ENCODE measurements at places on chromosomes 5 and 9.

GRCh38 chr9:121569266-121569648 lies 69.6 kb upstream of the GGTA1 start:
- DNase-seq, result peak; percentile 69

- DNase-seq, result no peak
These were observed 517.7 kb upstream of the WWC1 start for GRCh38 chr5:167773668-167774301.

DNA sequence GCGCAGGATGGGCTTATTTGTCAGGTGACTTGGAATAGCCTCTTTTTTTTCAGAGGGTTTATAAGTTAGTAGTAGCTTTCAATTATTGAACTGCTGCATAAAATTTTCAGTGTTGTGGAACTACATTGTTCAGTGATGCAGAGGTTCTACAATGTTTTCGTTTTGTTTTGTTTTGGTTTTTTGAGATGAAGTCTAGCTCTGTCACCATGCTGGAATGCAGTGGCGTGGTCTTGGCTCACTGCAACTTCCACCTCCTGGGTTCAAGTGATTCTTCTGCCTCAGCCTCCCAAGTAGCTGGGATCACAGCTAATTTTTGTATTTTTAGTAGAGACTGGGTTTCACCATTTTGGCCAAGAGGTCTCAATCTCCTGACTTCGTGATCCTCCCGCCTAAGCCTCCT lies 22.0 kb downstream of the NUP188 start:
- DNase-seq, result peak; percentile 31

DNA sequence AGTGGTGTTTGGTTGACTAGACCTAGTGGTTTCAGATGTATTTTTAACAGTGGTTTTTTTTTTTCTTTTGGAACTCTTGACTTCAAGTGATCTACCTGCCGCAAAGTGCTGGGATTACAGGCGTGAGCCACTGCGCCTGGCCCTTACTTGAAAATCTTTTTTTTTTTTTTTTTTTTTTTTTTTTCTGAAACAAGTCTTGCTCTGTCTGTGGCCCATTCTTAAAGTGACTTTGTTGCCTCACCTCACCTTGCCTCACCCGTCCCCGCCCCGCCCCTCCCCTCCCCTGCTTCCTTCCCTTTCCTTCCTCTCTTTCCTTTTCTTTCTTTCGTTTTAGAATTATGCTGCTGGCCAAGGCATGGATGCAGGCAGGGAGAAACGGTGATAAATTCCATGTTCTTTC lies 26.0 kb downstream of the GPBP1 start:
- no peak for DNase-seq

DNA sequence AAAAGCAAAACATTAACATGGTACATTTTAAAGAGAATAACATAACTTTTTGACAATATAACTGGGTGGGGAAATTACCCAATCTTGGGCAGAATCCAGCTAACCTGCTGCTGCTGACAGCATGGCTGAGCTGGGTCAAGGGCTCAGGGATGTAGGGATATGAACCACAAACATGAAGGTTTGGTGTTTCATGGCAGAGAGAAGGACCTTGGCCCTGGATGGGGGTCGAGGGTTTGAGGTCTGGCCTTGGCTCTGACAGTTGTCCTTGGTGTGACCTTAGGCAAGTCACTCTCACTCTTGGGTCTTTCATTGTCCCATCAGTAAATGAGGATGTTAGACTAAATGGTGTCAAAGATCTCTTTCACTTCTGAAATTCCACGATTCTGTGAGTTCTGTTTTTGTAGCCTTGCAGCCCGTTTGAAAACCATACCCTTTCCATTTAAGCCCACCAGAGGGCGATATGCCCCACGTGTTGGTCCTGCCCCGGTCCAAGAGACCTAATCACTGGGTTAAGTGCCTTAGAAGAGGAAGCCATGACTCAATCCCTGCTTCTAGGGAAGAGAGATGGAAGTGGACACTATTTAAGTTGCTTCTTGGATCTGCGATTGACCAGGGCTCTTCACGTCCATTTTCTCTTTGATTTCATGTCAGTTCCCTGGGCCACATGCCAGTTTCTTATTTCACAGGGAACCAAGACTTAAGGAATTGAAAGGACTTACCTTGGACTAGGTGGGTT lies 56.8 kb upstream of the TEX48 start:
- DNase-seq, result peak; percentile 95

- peak; percentile 35 for DNase-seq
These were observed 2.5 kb upstream of the WHRN start for GRCh38 chr9:114507726-114508125.

DNA sequence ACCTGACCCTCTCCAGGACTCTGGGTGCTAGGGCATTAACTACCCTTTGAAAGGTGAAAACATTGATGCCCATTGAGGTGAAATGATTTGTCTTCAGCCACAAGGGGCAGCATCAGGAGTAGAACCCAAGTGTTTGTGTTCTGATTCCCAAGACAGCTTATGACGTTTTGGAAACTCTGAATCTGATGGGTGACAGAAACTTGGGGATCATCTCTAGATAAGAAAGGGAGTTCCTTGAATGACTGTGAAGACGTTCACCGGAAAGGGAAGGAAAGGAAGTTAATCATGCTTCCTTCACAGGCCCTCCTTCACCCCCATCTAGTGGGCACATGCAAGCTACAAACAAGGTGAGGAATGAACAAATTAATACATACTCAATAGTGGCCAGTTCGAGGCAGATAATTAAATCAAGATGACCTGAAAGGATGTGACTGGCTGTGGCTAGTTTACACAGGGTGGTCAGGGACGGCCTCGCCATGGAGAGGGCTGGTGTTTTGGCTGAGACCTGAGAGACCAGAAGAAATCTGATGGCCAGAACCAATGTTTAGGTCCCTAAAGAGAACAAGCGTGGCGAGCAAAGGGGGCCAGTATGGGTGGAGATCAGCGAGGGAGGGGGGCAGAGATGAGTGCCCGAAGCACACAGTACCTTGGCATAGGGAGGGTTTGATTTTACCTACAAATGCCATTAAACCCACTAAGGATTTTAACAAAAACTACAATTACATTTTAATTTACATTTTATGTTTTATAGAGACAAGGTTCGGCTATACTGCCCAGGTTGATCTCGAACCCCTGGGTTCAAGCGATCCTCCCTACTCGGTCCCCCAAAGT lies 937 bp upstream of the SLC26A2 start:
- peak; percentile 82 for DNase-seq

- peak; percentile 76 for DNase-seq
These were observed 16.9 kb downstream of the IL5 start for GRCh38 chr5:132526290-132526973.

GRCh38 chr9:101270302-101270701 lies 114.5 kb downstream of the BAAT start:
- DNase-seq, result no peak

- DNase-seq, result no peak
These were observed 76.3 kb downstream of the SCAI start for GRCh38 chr9:125066839-125067619.

GRCh38 chr9:135575995-135576631 lies 14.6 kb downstream of the PAEP start:
- DNase-seq, result no peak

DNA sequence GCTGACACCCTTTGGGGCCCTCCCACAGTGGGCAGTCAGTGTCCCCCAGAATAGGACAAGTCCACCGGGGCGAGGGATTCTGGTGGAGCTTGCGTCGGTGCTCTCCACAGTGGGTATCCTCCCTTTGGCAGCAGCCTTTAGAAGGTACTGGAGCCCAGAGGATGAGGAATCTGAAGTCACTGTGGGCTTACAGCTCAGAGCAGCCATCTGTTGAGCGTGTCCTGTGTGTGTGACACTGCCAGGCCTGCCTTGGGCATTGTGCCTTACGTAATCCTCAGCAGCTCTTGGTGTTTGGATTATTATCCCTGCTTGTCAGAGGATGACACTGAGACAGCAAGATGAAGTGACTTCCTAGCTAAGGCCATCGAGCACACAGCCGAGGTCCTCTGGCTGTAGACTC lies 12.6 kb downstream of the URM1 start:
- no peak for DNase-seq

DNA sequence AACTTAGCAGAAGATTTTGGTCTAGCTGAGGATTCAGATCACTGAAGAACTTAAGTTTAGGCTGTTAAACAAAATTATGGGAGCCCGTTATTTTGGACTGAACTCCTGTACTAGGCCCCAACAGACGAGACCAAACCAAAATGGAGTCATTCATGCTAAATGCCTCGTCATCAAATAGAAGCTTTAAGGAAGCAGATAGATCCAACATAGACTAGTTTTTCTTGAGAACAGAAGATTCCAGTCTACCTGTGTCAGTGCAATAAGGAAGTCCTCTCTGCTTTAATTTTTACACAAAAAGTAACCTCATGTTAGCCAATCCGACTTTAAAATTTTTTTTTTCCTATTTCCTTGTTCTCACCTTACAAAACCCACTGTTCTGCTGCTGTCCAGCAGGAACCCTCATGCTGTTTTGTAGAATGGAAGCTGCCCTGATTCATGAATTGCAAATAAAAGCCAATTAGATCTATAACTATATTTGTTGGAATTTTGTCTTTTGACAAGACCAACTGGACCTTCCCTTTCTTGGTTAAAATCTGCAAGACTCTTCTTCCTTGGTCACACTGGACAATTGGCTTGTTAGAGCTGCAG lies 29.0 kb upstream of the GOLM1 start:
- DNase-seq, result no peak

- DNase-seq, result peak; percentile 98
These were observed 3.5 kb downstream of the USP20 start for GRCh38 chr9:129838707-129839259.

DNA sequence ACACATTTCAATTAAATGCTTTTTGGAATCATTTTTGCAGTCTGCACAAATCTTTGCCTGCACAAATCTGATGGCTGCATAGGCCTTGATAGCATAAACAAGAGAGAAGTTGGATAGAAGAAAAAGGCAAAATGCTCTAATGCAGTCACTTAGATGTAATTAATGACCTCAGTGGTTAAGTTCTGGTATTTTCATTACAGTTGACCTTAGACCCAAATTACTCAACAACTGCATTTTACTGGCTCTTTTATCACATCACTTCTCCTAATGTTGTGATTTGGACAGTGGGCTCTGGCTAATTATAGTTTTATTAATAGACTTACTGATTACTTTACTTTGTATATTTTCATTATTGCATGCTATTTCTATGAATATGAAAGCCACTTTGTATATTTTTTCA lies 34.3 kb downstream of the NTRK2 start:
- DNase-seq, result no peak

- peak; percentile 88 for DNase-seq
These were observed 209.2 kb upstream of the PAPPA start for GRCh38 chr9:115944166-115944948.

GRCh38 chr5:133440467-133441115 lies 171.8 kb downstream of the FSTL4 start:
- DNase-seq, result no peak

- DNase-seq, result no peak
These were observed 127.2 kb downstream of the CTNND2 start for GRCh38 chr5:11777096-11777495.

GRCh38 chr5:130715541-130715940 lies 449.5 kb downstream of the HINT1 start:
- peak; percentile 59 for DNase-seq

DNA sequence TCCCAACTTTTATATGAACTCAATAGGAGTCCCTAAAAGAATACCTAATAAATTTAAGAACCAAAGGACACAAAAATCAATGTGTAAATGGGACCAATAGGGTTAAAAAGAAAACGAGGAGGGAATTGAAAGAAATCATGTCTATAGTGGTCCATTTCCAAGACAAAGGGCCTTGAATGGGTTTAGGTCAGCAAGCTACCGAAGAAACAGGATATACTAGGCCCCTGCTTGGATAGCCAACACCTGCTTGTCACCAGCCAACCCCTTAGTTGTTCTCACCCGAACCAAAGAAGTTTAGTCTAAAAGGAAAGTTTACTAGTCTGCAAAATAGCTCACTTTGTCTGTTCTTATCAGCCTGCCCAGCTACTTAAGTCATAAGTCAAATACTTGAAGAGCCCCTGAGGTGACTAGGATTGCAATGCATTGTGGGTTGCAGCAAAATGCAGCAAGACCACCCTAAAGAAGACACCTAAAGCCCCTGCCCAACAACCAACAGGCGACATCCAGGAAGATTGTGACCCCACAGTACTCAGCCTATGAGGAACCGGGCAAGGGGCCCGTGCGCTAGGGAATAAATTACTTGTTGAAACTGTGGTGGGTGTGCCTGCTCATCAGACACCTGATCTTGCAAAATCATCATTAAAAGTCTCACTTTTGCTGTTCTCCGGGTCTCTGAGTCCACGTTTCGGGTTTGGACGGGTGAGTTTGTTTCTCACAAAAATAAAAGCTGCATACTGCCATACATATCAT lies 183.9 kb upstream of the PPP1R26 start:
- no peak for DNase-seq

DNA sequence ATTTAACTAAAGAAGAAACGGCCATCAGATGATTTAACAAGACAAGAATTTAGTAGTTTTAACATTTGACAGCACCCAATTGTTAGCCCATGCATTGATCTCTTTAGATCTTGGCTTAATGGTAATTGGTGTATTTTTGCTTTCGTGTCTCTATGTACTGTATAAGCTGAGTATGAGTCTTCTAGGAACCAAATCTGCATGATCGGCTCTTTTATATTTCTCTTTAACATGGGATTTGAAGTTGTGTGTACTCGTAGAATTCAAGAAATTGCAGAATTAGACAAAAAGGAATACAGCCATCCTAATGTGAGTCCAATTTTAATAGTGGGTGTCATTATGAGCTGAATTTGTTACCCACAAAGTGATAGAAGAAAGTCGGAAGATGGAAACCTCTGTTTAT lies 438.9 kb upstream of the WWC1 start:
- no peak for DNase-seq

DNA sequence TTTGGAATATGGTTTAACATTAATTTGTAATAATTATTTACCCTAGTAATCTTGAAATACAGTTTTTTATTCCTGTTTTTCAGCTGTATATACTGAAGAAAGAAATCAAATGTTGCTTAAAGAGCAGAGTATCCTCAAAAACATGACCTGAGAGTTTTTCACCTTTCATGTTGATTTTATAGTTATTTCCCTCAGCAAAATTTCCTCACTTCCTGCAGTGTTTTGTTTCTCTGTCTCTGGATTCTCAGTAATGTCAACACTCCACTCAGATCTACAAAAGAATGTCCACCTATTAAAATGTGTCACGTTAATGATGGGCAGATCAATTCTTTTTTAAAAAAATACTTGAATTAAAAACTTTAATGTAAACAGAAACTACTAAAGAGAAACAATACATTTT lies 398.3 kb downstream of the ANXA1 start:
- DNase-seq, result no peak

DNA sequence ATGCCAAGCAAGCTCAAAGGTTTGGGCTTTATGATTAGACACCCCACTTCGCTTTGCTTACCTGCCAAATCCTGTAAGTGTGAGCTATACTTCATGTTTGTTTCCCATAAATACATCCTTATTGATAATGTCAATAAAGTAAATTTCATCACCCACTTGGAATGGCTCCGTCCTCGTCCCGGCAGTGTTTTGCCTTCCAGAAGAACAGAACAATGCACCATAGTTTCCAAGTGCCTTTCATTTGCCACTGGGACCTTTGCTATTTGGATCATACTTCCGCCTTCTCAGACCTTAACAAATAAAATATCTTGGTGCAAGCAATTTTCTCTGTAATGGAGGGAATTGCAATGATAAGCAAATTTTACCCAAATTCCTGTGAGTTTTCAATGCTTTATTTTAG lies 229.3 kb downstream of the PIK3R1 start:
- DNase-seq, result no peak

GRCh38 chr9:90858457-90858901 lies 56.9 kb downstream of the SYK start:
- DNase-seq, result no peak
